ENCODE measurements at places on chromosomes 5 and 9.

DNA sequence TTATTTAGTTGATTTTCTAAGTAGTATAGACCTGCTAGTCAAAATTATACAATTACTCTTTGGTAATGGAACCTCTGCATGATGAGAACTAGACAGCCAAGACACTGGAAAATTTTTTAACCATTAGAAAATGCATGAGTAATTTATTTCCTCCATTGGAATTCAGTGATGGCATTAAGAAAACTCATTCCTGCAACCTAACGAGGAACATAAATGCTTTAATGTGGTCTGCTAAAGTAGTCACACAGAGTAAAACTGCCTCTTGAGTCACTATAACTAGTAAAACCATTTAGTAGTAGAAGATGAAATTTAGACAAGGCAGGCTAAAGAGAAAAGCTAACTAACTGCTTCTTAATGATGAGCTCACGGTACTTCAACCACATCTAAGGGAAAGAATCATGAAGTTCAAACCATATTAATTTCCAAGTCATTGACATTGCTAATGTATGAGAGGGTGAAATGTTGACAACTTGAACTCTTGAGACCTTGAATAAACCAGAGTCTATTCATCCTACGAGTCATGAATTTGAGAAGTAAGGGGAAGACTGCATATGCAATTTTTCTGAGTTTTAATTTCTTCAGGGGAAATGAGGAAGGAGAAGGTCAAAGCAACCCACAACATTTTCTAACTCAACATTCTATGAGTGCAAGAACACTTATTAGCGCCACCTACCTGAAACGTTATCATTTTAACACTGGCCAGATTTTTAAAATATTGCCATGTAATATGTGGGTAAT, 74.4 kb downstream of the GLIS3 start:
- no peak for DNase-seq

GRCh38 chr5:178145965-178146820, 7.5 kb downstream of the NHP2 start:
- no peak for DNase-seq

DNA sequence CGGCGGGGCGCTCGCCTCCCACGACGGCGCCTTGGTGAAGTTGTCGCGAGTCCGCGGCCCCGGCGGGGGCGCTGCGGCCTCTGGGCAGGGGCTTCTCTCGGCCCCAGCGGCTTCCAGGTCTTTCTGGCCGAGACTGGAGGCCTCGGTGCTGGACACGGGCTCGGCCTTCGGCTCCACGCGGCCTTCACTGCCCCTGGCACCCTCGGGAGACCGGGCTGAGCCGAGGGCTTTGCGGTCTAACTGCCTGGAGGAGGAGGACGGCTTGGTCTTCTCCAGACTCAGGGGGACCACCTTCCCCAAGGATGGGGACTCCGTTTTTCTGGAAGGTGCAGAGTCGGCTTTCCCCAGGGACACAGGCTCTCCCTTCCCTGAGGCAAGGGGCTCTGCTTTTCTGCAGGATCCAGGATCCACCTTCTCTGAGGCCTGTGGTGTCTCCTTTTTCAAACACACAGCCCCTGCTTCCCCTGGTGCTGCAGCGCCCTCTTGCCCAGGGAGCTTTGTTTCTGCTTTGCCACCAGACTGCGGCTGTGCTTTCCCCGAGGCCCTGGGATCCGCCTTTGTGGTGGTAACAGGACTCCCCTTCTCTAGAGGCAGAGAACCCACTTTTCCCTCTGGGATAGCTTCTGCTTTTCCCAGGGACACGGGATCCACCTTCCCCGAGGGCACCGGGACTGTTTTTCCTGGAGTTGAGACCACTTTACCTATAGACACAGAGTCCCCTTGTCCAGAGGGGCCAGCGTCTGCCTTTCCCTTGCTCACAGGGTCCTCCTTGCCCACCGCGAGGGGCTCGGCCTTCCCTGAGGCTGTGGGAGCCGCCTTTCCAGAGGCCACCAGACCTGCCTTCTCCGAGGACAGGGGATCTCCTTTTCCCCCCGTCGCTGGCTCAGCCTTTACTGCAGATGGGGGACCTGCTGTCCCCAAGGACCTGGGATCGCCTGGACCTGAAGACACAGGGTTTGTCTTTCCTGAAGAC, 12.3 kb downstream of the GPRIN1 start:
- no peak for DNase-seq

DNA sequence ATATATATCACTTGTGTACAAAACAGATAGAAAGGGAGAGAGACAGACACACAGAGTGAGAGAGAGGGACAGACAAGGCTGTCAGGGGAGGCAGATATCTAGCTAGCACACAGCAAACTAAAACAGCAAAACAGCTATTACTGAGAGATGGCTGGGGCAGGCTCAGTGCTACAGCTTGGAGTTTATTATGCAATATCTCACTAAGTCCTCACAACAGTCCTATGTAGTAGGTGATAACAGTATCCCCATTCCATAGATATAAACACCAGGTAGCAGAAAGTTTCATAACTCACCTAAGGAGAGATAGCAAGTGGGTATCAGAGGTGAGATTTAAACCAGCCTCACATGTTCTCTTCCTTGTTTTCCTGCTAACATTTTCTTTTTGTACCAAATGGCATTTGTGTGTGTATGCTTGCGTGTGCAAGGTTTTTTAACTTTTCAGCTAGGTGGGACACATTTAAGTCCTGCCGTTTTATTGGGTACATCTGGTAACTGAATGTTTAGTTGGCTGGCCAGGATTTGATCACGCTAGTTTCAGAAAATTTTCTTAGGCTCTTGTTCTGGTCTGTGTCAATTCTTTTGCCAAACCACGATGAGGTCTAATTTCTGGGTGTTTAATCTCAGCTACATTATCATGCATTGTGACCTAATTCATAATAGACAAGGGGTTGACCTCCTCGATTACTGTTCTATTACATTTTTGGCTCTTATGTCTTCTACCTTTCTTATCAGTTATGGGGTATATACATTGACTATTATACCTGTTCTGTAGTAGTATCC, 105.1 kb downstream of the LMNB1 start:
- no peak for DNase-seq

All from mesenteric fat pad (tissue), 1 donor.